ENCODE measurements at places on chromosomes 2 and 18. TPM values are rescaled to one million over a fixed set of nuclear protein-coding genes. Genes with fewer than 3 reads are reported as not detected.

The XPO1 gene
- total RNA-seq: 230 TPM

The ATP6V1B1 gene
- not detected for total RNA-seq

DNA sequence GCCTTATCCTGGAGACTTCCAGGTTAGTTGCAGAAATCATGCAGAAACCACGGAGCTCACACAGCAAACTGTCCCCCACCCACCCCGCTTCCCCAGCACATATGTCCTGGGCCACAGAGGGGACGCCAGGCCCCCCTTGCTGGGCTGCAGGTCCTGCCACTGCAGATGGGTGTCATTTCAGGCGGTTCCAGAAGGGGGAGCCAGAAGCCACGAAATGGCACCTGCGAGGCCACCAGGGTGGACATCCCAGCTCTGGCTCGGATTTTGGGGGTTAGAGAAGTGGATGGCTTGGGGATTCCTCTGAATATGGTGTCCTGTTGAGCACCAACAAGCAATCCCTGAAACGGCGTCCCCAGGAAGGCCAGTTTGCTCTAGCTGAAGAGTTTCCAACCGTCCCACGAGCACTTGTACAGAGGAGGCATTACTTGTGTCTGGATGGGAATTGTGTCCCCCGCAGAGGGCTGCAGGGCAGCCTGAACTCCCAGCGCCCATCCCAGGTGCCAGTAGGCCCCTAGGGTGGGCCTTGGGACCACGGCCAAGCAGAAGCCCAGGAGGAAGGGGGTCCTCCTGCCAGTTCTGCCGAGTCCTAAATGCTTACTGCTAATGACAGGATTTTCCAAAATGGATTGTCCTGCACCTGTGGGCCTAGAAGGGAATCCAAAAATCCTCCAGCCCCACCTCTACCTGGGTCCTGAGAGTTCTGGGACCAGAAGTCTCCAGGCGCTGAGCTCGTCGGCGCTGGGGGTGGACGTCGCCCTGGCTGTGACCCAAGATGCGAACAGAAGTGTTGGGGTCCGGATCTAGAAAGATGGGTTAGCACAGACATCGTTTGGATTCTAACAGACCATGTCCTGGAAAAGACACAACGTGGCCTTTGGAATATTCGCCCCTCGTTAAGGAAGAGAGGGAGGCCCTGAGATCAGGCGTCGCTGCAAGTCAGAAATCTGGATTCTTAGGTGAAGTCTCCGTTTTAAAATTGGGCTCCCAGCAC, 14.6 kb upstream of the NFATC1 start:
- no peaks in the 10 kb centered on the region for H3K27me3 ChIP-seq
- no peak overlapping the region for H3K27ac ChIP-seq

- H3K27ac ChIP-seq: no peak overlapping the region
- H3K4me3 ChIP-seq: no peak overlapping the region
- no peak for DNase-seq
- H3K27me3 ChIP-seq: no peaks in the 10 kb centered on the region
- no peaks in the 10 kb centered on the region for H3K4me1 ChIP-seq
Measured at GRCh38 chr2:5589183-5589582, 103.0 kb upstream of the SOX11 start.

Data from activated CD4-positive, alpha-beta T cell treated with anti-CD3 and anti-CD28 coated beads, Interleukin-2, amount 10 ng/mL, durations not matched to agents 24 days and 14 days (primary cell).